Pulmonary artery endothelial cell (primary cell): ENCODE measurements at places on chromosomes 12 and 14. TPM values are rescaled to one million over a fixed set of nuclear protein-coding genes. Genes with fewer than 3 reads are reported as not detected.

C12orf50 gene
- 0.07 TPM in 1 of 2 replicates, not detected in the other for total RNA-seq

CLEC9A gene
- not detected in 2 replicates for total RNA-seq

SERPINA12 gene
- not detected in 2 replicates for total RNA-seq

ZNF891 gene
- 0.53 and 0.88 TPM in 2 replicates for total RNA-seq

RFX4 gene
- not detected in 2 replicates for total RNA-seq

VSX2 gene
- total RNA-seq: not detected in 2 replicates

SYNDIG1L gene
- not detected in 2 replicates for total RNA-seq

SELPLG gene
- 0.07 and 0.49 TPM in 2 replicates for total RNA-seq

CLEC12A gene
- not detected in 2 replicates for total RNA-seq

PRB2 gene
- not detected in 2 replicates for total RNA-seq

DEPDC4 gene
- 0.20 and 0.56 TPM in 2 replicates for total RNA-seq

BRI3BP gene
- total RNA-seq: 5.8 and 9.2 TPM in 2 replicates

- DNase-seq: no peak
These were observed 7.5 kb upstream of the LRP1-AS start for GRCh38 chr12:57154804-57155434.

GRCh38 chr12:79652521-79652920 lies 38.2 kb downstream of the PAWR start:
- DNase-seq: no peak

- no peak for DNase-seq
These were observed 117.3 kb upstream of the PZP start for GRCh38 chr12:9325471-9325870.

GRCh38 chr12:131091976-131092691 lies 138.4 kb downstream of the ADGRD1 start:
- no peak for DNase-seq

DNA sequence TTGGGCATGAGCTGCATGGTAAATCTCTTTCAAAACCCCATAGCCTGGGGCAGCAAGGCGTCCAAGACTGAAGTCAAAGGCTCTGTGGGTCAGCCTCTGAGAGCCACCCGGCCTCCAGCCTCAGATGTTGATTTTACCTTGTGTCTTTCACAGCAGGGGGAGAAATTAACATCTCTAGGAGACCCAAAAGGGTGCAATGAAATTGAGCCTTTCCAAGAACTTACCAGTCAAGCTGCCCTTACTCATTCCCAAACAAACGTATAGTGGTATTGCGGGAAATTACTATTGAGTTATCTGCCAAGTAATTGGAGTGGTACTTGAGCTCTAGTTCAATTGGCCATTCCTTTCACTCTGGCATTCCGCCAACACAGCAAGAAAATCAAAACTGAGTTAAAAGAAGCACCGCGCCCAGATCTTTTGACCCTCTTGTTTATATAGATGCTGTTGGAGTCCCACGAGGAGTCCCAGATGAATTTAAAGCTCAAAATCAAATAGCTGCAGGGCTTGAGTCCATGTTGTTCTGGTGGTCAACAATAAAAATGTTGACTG lies 380.7 kb upstream of the SYT1 start:
- no peak for DNase-seq

GRCh38 chr12:124484526-124484953 lies 82.9 kb downstream of the NCOR2 start:
- DNase-seq: no peak

- no peak for DNase-seq
These were observed 18.9 kb downstream of the TMEM106C start for GRCh38 chr12:47982311-47982710.

DNA sequence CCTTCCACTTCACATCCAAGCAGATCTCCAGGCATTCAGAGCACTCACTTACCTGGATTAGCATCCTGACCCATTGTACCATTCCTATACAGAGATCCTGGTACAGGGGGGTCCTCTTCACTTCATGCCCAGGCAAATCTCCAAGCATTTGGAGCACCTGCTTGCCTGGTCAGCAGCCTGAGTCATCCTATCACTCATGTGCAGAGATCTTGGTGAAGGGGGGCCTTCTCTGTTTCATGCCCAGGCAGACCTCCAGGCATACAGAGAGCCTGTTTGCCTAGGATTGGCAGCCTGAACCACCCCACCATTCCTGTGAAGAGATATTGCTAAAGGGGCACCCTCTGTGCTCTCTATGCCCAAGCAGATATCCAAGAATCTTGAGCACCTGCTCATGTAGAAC lies 111.1 kb upstream of the CCDC175 start:
- no peak for DNase-seq

DNA sequence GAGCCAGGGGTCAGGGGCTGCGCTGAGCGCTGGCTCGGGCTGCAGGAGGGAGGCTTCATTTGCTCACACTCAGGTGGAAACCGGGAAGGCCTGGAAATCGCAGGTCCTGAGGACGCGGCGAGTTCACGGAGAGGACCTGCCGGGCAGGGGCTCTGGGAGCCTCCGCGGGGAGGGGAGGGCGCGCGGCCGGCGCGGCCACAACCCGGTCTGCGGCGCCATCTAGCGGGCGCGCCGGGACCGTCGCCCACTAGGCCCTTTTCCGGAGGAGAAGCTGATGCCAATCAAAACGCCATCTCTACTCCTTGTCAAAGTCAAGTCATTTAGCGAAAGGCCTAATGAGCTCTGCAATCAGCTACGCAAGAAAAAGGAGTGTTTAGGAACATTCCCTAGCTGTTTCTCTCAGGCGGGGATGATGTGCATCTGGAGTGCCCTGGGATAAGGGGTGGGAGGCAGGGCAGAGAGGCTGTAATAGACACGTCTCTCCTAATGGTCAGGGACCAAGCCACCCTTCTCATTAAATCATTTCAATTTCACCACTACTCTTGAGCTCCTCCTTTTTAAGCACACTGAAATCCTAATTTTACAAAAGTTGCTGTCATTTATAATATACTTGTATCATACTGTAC lies 885.8 kb upstream of the TMEM132C start:
- no peak for DNase-seq

- DNase-seq: no peak
These were observed 52.3 kb upstream of the CCND2 start for GRCh38 chr12:4221258-4221620.

- DNase-seq: no peak
These were observed 82.4 kb downstream of the ITPK1 start for GRCh38 chr14:93033084-93033982.

GRCh38 chr12:59320112-59320511 lies 275.7 kb upstream of the SLC16A7 start:
- no peak for DNase-seq

GRCh38 chr12:46627686-46628085 lies 198.1 kb downstream of the SLC38A4 start:
- DNase-seq: no peak

DNA sequence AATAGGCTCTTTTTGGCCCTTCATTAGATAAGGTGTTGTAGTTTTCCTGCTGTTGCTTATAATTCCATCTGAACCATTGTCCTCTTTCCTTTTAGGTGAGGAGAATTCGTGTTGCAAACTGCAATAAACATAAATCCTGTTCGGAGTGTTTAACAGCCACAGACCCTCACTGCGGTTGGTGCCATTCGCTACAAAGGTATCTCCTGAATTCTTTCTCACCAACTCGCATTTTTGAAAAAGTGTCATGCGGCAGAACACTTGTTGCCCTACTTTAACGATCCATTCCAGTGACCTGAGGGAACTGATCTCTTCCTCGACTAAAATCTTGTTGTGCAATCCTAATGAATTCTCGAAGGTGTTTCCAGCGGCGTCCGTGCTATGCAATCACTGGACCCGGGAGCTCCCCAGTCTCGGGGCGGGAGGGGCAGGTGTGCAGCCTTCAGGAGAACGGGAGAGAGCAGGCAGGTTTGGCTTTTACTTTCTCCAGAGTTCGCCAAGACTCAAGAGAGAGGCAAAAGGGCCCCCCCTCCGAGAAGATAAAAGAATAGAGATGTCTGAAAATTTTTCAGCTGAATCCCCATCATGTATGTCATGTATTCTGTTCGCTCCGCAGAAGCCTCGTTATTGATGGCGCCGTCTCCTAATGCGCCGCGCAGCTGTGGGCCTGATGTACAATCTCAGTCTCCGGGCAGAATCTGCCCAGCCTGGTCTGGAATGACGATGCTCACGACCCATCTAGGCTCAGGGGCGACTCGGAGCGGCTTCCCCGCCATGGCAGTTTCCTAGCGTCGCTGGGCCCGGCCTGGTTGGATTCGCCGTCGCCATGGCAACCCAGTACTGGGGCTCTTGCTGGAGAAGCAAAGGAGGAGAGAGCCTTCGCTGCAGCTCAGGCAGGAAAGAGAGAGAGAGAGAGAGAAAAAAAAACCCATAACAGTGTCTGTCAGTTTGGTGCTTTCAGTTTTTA lies 38.2 kb downstream of the PLXNC1 start:
- DNase-seq: no peak

GRCh38 chr12:53345486-53346188 lies 9.5 kb upstream of the SP7 start:
- no peak for DNase-seq

DNA sequence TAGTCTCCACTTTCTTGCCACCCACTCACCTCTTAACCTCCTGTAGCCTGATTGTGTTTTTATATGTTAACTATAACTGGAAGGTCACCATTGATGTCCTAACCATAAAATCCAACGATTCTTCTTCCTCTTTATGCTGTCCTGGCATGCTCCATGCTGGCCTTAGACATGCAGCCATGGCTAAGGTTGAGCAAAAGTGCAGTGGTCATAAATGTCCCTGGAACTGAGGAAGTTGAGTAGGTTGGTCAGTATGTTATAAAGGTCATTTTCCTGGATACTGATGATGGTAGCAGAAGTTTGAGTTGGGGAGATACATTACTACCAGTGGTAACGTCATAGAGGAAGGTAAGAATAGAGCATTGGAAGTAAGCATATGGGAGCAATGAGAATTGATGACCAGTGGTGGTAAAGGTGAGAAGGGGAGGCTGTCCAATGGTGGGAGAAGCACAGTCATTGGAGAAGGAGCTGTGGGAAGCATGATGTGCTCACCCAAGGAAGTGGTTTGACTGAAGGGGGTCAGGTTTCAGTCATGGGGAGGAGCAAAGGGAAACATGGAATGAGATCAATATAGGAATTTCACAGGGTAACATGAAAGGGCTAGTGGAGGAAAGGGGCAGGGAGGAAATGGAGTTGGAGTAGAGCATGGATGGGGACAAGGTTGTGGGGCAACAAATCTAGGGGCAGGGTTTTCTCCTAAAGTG lies 240.8 kb downstream of the DACT1 start:
- DNase-seq: no peak

DNA sequence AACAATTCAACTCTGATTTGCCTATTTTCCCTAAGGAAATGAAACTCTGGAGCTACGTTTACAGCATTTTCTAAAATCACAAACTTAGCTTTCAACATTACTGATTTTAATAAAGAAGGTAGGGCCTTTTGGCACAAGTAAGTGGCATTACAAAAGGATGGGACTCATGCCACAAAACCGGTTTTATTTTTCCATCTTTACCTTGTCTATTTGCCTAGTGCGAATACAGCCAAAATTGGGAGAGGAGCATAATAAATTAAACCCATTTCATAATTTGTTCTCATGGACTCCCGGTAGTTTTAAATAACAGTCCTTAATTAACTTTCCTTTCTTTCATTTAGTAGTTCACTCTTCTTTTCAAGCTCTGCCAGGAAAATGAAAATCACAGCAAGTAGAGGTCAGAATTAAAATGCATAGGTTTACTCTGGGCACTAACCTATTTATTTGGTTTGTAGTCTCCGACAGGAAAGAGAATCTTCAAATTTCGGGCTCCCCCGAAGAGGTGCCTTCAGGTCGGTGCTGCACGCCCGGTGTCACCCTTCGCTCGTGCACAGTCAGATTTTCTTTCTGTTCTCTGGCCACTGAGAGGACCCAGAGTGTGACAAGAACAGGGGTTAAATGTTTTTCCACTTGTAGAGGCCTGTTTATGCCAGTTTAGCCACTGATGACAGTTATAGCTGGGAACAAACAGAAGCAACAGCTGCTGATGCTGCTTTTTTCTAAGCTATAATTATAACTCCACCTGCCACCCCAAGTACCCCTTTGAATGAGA lies at the start of gene BEST3:
Gene BEST3 (minus strand): TSS at position 535 of the 772 bp plus-strand sequence. CDS start 1,505 bp downstream, outside the sequence.
- no peak for DNase-seq

DNA sequence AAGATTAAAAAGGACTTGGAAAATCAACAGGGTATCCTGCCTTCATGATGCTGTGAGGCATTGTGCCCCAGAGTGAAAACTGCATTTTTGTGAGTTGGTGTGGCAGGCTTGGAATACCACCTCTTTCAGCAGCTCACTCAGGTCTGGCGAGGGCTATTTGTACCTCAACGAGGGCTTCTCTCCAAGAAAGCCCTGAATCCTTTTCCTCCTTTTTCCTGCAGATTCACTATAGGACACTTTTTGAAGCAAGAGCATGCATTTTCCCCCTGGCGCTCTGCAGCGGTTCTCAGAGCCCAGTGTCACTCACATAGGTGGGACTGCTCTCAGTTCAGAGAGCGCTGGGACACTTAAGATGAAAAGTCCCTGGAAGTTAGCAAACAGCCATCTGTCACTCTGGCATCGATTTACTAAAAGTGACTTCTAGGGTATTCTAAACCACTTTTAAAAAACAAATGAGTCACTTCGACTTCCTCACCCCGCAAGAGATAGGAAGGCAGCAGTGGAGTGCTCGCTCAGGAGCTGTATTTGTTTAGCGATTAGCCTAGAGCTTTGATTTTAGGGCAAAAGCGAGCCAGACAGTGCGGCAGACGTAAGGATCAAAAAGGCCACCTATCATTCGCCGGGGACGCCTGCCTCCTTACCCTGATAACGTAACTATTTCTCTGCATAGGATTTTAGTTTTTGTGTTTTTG lies 782 bp upstream of the LGR5 start:
- DNase-seq: no peak

DNA sequence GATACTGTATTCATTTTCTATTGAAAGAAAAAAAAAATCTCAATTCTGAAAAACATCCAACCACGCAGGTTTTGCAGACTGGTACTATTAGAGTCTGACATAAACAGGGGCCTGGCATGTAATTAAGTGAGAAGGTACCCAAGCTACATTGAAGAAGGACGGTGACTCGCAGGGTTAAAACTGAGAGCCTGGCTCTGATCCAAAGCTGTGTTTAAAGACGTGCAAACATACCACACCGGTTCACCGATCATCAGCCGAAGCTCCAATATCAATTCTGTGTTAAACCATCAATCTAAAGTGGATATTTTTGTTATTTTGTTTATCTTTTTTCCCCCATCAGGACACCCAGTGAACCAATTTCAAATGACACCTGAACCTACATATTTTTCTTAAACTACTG lies 108.1 kb upstream of the DIO3 start:
- no peak for DNase-seq

GRCh38 chr12:91490667-91491311 lies 308.2 kb upstream of the DCN start:
- no peak for DNase-seq

GRCh38 chr12:115135800-115136211 lies 451.8 kb upstream of the TBX3 start:
- no peak for DNase-seq

GRCh38 chr12:68780731-68781130 lies 27.2 kb upstream of the MDM2 start:
- DNase-seq: no peak

GRCh38 chr12:81627336-81628189 lies 131.6 kb downstream of the PPFIA2 start:
- DNase-seq: no peak

GRCh38 chr12:12724421-12725085 lies 7.4 kb downstream of the CDKN1B start:
- DNase-seq: no peak

- DNase-seq: no peak
These were observed 144.7 kb downstream of the ADGRD1 start for GRCh38 chr12:131098178-131098981.

- DNase-seq: no peak
These were observed 14.9 kb downstream of the LTA4H start for GRCh38 chr12:96020314-96021003.
